Activated T-helper 2 cell treated with anti-CD3 and anti-CD28 coated beads, Interferon-gamma antibody, Interleukin-2, Interleukin-4, amounts not matched to agents 10 μg/mL and 5 μg/mL and 100 μg/mL, durations not matched to agents 14 hours and 24 hours and 36 hours (primary cell): ENCODE measurements at places on chromosomes 1 and 21. TPM values are rescaled to one million over a fixed set of nuclear protein-coding genes. Genes with fewer than 3 reads are reported as not detected.
A peak's percentile ranks its signal among the peaks of the same experiment; 100 is the strongest.

DNA sequence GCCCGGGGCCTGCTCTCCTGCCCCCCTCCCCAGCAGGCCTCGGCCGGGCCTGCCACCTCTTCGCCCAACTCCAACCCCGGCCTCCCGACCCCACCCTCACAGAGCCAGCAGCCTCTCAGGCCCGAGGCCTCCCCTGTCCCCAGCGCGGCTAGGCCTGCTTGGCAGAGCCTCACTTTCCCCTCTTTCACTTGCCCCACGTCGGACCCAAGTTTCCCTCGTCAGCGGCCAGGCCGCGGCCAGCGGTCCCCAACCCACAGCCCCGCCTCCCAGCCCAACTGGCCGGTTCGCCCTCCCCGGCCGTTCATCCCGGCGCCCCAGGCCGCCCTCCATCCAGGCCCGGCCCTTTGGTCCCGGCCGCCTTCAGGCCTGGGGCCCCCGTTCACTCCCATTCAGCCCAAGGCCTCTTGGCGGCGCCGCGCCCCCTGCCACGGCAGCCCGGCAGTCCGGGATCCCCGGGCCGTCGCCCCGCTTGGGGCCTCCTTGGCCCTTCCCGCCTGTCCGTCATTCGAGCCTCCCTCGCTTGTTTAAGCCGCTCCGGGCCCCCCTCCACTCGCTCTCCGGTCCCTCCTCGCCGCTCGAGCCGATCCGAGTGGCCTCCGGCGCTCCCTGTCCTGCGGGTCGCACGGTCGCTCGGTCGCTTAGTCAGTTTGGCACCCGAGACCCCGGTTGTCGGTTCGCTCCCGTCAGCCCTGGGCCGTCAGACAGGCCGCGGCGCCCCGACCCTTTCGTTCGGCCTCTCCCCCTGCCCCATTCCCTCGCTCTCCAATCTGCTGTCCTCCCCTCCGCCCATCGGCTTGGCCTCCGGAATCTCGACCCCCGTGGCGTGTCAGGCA lies 1.4 kb downstream of the LRRC41 start:
- peak; percentile 48 for DNase-seq

GRCh38 chr1:178486100-178487069 lies 10.4 kb downstream of the CLEC20A start:
- no peak for DNase-seq

DNA sequence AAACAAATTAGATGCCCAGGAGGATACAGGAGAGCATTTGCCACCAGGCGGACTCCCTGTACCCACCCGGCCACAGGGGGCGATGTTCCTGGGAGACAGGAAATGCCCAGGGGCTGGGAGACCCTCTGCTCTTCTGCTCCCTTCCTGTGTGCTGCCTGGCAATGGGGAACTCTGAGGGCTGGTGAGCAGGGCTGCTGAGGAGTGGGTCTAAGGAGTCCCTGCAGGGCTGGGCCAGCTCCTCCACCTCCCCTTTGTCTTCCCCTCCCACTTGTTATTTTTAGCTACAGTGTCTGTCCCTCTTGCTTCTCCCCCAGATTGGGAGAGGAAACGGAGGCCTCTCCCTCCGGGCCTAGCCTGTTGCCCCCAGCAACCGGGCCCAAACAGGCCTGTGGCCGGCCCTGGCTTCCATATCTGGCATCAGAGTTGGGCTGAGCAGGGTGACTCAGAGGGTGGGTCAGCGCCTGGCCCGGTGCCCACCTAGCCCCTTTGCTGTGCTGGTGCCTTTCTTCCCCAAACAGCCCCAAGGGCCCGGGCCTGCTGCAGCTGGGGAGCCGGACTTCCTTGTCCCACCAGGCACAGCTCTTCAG lies 11.6 kb downstream of the LMNA start:
- DNase-seq, result peak; percentile 70

GRCh38 chr21:45935628-45936027 lies 45.9 kb upstream of the COL6A1 start:
- no peak for DNase-seq

- no peak for DNase-seq
Measured at GRCh38 chr1:198830412-198830811, 191.6 kb downstream of the PTPRC start.

- DNase-seq, result no peak
Measured at GRCh38 chr1:227445746-227446145, 117.6 kb upstream of the ZNF678 start.

DNA sequence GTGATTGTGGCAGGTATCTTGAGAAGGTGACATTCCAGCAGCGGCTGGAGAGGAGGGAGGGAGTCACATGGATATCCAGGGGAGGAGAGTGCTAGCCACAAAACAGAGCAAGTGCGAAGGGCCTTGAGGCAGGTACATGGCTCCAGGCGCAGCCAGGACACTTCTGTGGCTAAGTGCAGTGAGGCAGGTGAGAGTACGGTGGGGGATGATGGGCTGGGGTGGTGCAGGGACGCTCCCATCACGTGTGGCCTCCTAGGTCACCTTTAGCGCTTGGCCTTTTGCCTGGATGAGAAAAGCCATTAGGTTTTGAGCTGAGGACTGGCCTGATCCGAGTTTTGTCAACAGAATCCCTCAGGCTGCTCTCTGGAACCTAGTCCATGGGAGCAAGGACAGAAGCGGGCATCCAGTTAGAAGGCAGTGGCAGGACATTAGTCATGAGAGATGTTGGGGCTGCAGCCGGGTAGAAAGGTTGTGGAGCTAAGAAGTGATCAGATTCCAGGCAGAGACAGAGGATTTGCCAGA lies 31.6 kb downstream of the SMYD2 start:
- DNase-seq, result no peak

DNA sequence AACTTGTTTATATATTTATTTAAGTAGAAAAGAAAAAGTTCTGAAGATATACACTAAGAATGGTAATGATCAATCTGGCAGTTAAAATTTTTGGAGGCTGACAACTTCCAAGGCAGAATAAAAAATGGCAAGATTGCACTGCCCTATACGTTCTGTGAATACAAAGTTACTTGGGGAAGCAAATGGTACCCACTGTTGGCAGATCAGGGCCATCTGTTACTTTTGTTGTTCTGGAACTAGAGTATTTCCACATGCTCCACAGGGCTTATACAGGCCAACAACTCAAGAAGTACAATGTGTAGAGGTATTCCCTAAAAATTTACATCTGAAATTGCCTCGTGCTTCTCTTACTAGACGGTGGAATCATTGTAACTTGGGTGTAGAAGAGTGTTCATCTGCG lies 53.2 kb downstream of the AHCTF1 start:
- DNase-seq, result no peak

The INKA2 gene
- total RNA-seq, result 0.43 and 2.2 TPM in 2 replicates

The ALX3 gene
- not detected in 2 replicates for total RNA-seq

The C1QC gene
- total RNA-seq, result not detected in 2 replicates
